Epithelial cell of proximal tubule (primary cell): ENCODE measurements at places on chromosomes 2 and 18. TPM values are rescaled to one million over a fixed set of nuclear protein-coding genes. Genes with fewer than 3 reads are reported as not detected.

GRCh38 chr2:193011870-193012269, 817.1 kb upstream of the TMEFF2 start:
- DNase-seq, result no peak

GRCh38 chr2:110717734-110718133, 14.6 kb upstream of the ACOXL start:
- DNase-seq, result no peak

- DNase-seq, result no peak
Measured at GRCh38 chr18:38644875-38645641, 1079.5 kb upstream of the CELF4 start.

DNA sequence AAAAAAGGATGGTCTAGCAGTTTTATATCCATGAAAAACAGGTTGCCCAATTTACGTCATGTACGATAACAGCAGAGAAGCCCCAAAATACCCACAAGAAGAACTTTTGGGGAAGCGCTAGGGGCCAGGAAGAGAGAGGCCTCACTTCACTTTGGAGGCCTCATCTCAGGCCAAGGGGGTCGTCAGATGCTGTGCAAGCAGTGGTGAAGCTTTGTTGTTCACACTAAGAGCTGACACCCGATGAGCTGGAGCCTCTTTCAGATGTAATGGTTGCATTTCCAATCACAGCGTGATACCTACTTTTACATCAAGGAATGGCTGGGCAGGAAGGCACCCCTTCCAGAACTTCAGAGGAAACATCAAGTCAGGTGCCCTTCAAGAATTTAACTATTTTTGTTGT, 242.3 kb upstream of the PXDN start:
- no peak for DNase-seq

The ALPP gene
- not detected in 2 replicates for total RNA-seq

DNA sequence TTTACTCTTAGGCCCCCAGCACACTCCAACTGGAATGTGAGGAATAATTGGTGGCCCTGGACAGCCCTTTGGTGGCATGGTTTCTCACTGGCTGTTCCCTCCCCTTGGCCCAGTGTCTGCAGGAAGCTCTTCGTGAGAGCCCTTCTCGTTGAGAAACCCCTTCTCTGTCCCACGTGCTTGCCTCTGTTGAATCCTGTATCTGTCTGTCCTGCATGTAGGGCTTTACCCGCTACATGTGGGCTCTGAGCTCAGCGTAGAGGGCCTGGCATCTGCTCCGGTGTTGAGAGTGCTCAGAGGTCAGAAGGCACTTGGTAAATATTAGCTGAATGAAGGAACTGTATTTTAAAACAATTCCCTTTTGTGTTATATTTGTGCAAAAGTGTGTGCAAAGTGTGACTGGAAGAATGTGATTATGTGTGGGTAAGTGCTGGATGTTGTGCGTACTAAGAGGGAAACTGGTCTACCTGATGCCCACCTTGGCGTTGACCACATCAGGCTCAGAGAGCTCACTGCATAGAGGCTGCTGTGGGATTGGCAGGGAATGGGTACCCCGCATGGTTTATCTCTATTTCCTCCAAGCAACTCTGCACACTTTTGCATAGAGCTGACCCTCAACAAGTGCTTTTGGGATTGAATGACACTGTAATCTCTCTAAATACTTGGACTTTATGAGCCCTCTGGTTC, 40.0 kb downstream of the RNF144A start:
- DNase-seq, result no peak

The LRATD1 gene
- 14.1 and 14.2 TPM in 2 replicates for total RNA-seq

GRCh38 chr18:44792456-44793061, 111.9 kb downstream of the SETBP1 start:
- DNase-seq, result no peak

GRCh38 chr2:5387406-5387805, 304.8 kb upstream of the SOX11 start:
- DNase-seq, result no peak

DNA sequence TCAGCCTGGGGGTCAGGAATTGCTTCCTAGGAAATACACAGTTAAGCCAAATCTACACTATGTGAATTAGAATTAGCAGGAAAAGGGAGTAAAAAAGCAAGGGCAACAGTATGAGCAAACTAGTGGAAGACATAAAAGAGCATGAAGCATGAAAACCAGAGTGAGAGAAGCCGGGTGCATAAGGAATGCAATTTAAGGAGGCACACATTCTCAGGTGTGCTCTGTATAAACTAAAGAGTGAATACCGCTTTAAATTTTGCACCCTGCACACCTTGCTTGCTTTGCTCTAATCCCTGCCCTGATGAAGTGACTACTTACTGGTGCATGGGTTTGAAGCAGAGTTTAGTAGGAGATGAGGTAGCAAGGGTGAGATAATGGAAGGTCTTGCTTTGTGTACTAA, 65.7 kb upstream of the EPHA4 start:
- no peak for DNase-seq

The PLB1 gene
- total RNA-seq, result 1.2 and 2.1 TPM in 2 replicates

GRCh38 chr2:187991389-187991788, 300.3 kb upstream of the GULP1 start:
- no peak for DNase-seq
